Stimulated activated CD8-positive, alpha-beta memory T cell treated with anti-CD3 and anti-CD28 coated beads, Interleukin-2, amount 100 ng/mL, for 1 hour (primary cell): ENCODE measurements at places on chromosomes 5 and 9.

- no peak for DNase-seq
These were observed 7.3 kb downstream of the EGFLAM start for GRCh38 chr5:38265546-38266179.

DNA sequence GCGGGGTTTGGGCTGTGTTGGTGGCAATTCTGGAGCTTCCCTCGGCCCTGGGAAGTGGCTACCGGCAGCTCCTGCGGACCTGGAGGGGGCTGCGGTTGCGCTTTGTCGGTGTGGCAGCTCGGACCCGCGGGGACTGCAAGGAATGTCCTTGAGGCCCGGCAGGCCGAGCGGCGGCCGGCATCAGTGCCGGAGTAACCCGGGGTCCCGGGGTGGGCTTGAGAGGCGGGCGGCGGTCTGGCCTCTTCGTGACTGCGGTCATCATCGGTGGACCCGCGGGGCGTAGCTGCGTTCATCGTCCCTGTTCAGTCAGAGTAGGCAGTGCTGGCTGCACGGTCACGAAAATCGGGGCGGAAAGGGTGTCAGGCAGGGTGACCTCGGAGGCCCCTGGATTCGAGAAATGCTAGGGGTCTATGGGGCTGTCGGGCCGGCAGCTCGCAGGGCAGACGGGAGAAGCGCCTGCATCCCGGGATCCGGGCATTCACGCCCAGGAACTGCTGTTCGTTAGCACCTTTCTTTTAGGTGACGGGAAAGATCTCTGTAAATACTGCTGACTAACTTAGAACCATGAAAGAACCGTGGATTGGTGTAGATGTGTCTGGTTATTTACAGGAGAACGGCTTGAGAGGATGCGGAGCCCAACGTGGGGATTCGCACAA lies 474 bp downstream of the HMGCR start:
- no peak for DNase-seq

DNA sequence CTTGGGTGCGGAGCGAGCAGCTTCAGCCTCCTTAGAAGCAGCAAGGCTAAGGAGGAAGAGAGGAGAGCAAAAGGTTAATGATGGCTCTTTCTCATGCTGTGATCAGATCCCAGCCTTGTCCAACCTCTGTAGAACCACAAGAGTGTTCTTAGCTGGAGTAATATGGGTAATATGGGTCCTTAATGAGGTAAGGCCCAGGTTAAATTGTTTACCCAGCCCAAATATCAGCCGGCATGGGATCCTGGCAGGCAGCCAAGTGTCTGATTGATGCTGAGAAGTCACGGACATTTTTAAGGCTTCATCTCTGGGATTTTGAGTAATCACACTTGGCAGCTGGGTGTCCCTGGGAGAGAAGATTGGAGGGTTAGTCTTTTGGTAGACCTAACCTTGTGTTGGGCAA lies 32.3 kb downstream of the GLRA1 start:
- no peak for DNase-seq

- DNase-seq = no peak
These were observed 217.9 kb downstream of the BNC2 start for GRCh38 chr9:16652582-16652981.

- no peak for DNase-seq
These were observed 128.0 kb downstream of the NPR3 start for GRCh38 chr5:32839106-32839505.

- DNase-seq = no peak
These were observed 105.5 kb upstream of the PITX1 start for GRCh38 chr5:135139381-135140134.

DNA sequence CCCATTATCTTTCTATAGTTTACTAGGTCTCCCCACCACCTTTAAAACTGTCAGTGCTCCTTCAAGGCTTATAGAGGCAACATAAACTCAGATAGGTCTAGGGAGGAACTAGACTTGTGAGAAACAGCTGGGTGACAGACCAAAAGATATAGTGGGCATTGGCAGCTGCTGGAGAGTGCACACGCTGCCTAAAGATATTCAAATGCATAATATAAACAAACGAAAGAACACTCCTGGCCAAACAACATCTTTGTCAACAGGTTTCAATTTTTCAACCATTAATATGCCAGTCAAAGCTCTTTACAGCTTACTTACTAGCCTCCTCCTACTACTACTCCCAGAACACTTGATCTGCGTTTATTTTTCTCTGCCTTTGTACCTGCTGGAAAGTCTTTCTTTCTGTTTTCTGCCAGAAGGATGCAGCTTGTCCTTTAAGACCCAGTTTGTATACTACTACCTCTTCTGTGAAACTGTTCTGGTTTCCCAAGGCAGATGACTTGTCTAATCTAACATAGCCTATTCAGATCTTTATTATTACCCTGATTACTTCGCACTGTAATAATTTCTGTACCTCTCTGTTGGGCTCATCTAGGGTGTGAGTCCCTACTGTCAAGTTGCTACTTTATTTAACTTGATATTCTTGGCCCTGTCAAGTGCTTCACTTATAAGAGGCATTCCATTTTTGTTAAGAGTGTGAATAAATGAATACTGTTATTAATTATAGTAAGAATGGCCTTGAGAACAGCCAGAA lies 14.3 kb downstream of the KDM3B start:
- DNase-seq = no peak

DNA sequence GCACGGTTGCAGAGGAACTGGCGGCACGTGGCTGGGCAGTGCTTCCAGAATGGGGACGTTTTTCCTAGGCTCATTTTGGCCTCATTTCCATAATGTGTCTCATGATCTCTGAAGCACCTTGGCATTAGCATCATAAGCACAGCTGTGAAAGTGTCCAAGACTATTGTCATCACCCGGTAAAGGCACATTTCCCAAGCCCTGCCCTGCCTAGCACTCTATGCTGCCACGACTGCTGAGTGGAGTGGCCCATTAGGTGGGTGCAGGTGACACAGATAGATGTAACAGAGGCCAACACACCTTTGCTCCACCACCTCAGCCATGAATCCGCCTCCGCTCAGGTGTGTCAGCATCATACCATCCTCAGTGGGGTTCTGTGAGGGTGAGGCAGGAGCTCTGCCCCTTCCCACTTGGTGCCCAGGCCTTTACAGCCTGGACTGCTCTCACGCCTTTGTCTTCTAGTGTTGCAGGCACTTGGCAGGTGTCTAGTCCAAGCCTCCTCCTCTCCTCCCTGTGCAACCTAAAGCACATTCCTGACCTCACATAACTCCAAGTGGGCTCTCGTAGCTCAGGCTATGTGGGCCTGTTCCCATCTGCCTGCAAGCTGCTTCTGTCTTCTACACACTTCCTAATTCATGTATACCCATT lies 213.0 kb downstream of the FSTL4 start:
- DNase-seq = no peak

GRCh38 chr9:123689701-123690428 lies 240.1 kb downstream of the DENND1A start:
- no peak for DNase-seq

DNA sequence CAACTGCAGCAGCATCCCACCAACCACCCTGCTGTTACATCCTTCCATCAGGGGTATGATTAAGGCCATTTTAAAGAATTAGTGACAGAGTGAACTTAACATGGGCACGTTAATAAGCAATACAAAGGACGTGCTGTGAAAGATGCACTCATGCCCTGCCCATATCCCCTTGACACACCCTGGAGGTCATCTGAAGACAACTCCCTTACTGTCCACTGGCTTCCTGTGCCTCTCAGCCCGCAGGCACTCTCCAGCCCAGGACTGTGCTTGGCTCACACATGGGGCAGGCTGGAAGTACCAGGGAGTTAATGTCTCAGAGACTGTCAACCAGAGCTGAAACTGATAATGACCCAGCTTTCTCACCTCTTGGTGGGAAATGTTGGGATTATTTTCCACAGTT lies 81.8 kb downstream of the TRIM36 start:
- DNase-seq = no peak
